ENCODE measurements at places on chromosomes 1 and 21. TPM values are rescaled to one million over a fixed set of nuclear protein-coding genes. Genes with fewer than 3 reads are reported as not detected.
A peak's percentile ranks its signal among the peaks of the same experiment; 100 is the strongest.

DNA sequence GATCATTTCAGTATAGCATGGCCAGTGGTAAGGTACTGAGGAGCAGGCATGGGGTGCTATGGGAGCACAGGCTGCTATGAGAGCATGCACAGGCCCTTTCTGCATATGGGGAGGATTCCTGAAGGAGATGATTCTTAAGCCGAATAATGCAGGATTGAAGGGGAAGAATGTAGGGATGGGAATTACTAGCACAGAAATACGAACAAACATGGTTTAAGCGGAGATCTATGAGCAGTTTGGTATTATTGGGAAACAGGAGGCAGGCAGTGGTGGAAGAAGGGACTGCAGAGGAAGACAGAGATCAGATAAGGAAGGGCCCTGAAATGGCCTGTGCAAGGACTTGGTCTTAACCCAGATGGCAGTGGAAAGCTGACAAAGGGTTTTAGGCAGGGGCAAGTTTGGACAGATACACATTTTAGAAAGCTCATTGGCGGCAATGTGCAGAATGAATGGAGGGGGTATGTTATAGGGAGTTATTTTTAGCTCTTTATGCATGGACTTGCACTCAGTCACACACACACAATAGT lies 1.7 kb downstream of the OSCP1 start:
- no peak for DNase-seq
- H3K4me3 ChIP-seq, result no peak overlapping the region
- peaks cover 15% of the 10 kb centered on the region for H3K4me1 ChIP-seq
- H3K27ac ChIP-seq, result no peak overlapping the region
- no peaks in the 10 kb centered on the region for H3K27me3 ChIP-seq

The MROH7 gene
- total RNA-seq, result not detected

The UMODL1 gene
- total RNA-seq, result 0.36 TPM

DNA sequence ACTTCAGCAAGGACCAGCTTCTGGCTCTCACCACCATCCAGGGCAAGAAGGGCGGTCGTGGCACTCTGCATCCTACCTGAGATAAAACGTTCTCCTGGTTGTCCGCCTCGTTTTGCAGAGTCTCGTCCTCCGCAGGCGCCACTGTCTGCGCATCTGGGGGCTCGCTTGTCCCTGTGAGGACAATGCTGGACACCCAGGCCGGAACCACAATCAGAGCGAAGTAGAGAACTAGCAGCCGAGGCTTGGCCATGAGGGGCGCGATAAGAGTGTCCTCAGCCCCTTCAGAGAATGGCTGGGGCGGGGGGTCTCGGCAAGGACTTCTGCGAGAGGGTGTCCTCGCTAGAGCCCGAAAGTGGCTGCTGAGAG lies 505 bp downstream of the OLFML2B start:
- DNase-seq, result no peak
- H3K36me3 ChIP-seq, result no peaks in the 10 kb centered on the region
- H3K4me3 ChIP-seq, result peak overlapping the region; percentile 56

DNA sequence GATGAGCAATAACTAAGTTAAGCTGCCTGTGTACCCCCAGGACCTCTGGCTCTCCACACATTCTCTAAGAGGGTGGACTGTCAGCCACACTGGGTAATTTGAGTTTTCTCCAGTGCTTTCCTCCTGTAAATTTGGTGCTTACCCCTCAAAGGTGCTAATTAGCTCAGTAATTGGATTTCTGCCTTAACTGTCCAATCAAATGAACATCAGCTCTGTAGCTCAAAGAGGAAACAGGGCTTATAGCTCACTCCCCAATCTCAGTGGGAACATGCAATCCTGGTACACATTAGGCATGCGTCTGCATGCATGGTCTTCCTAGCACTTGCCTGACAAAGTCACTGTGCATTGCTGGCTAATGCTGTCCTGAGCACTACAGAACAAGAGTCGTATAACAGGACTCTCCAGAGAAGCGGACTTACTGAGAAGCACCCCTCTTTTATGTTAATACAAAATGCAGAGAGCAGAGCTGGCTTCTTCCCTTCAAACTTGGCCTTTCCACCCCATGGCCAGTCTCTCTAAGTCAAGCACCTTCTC lies 110.1 kb downstream of the NTPCR start:
- no peak overlapping the region for H3K27ac ChIP-seq
- no peaks in the 10 kb centered on the region for H3K27me3 ChIP-seq

- H3K36me3 ChIP-seq, result no peaks in the 10 kb centered on the region
- DNase-seq, result no peak
- no peak overlapping the region for H3K27ac ChIP-seq
Observed at GRCh38 chr21:25987531-25987930, 183.0 kb downstream of the APP start.

DNA sequence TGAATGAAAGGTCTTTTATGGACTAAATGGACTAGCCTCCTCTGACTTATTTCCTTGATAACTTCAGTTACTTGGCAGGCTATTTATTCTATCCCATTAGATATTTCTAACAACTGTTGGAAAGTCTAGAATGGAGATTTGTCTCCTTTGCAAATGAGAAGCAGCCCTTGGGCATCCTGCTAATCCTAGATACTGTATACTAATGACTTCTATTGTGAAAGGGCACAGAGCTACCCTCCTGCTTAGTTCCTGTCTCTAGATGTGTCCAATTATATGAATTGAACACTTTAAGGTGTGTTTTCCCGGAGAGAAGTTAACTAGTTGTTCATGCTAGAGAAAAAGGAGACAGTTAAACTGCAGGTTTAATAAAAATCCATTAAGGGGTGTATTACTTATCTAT lies 10.2 kb upstream of the NCMAP start:
- H3K36me3 ChIP-seq, result no peaks in the 10 kb centered on the region
- peaks cover 27% of the 10 kb centered on the region for H3K4me1 ChIP-seq
- no peak overlapping the region for H3K4me3 ChIP-seq
- no peak for DNase-seq
- no peaks in the 10 kb centered on the region for H3K27me3 ChIP-seq
- H3K27ac ChIP-seq, result no peak overlapping the region

GRCh38 chr1:50979937-50980336 lies 9.9 kb downstream of the CDKN2C start:
- DNase-seq, result no peak
- no peaks in the 10 kb centered on the region for H3K27me3 ChIP-seq
- no peak overlapping the region for H3K27ac ChIP-seq
- no peaks in the 10 kb centered on the region for H3K36me3 ChIP-seq

The AKT3 gene
- 148 TPM for total RNA-seq

Data from B cell (primary cell).